ENCODE measurements at places on chromosomes 7 and 10.

- no peak for DNase-seq
These were observed 12.1 kb downstream of the OPN1SW start for GRCh38 chr7:128763541-128763940.

GRCh38 chr7:30824821-30825720, 53.9 kb downstream of the MINDY4 start:
- DNase-seq, result no peak

DNA sequence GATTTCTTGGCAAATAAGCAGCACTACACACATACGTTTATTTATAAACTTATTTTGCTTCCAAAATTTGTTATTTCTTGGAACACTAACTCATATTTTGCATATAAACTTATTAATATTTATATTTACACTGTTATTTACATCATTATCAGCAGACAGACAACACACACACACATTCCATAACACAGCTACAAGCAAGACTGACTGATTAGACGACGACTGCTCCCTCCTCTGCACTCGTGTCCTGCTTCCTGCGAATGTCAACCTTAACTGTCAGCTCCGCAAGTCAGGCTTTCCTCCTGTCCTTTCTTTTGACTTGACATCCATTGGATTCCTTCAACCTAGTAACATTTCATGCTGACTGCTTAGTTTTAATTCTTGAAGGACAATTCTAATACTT, 96.6 kb downstream of the ATE1 start:
- DNase-seq, result no peak

DNA sequence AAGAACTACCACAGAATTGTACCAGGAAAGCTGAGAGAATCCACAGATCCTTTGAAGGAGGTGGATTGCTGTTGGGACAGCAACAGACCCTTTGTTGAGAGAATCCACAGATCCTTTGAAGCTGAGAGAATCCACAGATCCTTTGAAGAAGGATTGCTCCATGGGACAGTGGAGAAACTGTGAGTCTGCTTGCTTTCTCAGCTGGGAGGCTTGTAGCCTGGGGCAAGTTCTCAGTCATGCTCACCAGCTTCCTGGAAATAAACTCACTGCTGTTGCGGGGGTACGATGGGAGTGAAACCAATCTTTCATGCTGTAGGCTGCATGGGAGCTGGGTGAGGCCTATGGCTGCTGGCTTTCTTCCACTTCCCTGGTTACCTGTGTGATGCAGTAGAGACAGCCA, 106.3 kb downstream of the C7orf25 start:
- DNase-seq, result no peak

DNA sequence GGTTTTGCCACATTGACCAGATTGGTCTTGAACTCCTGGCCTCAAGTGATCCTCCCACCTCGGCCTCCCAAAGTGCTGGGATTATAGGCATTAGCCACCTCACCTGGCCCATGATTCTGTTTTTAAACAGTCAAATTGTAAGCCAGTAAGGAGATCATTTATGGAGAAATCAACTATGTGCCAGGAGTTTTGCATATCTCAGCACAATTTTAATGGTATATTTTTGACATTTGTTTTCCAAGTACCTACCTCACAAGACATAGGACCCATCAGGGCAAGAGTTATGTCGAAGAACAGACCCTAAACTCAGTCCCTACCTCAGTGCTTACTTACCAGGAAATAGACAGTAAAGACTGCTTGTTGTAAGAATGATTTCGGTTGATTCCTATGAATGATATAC, 173.3 kb upstream of the TNS3 start:
- DNase-seq, result no peak

- DNase-seq, result no peak
These were observed 383.0 kb upstream of the PCDH15 start for GRCh38 chr10:55183993-55184392.
